Activated gamma-delta T cell treated with anti-CD3 and anti-CD28 coated beads, Interleukin-2, amount 50 U/mL, for 16 hours (primary cell): ENCODE measurements at places on chromosomes 1 and 21.

- no peak for DNase-seq
Observed at GRCh38 chr1:50700621-50701020, 259.4 kb downstream of the FAF1 start.

GRCh38 chr1:164659621-164660411 is 100.8 kb downstream of the PBX1 start:
- DNase-seq = no peak

- DNase-seq = no peak
Observed at GRCh38 chr1:224722838-224723237, 106.7 kb downstream of the CNIH3 start.

DNA sequence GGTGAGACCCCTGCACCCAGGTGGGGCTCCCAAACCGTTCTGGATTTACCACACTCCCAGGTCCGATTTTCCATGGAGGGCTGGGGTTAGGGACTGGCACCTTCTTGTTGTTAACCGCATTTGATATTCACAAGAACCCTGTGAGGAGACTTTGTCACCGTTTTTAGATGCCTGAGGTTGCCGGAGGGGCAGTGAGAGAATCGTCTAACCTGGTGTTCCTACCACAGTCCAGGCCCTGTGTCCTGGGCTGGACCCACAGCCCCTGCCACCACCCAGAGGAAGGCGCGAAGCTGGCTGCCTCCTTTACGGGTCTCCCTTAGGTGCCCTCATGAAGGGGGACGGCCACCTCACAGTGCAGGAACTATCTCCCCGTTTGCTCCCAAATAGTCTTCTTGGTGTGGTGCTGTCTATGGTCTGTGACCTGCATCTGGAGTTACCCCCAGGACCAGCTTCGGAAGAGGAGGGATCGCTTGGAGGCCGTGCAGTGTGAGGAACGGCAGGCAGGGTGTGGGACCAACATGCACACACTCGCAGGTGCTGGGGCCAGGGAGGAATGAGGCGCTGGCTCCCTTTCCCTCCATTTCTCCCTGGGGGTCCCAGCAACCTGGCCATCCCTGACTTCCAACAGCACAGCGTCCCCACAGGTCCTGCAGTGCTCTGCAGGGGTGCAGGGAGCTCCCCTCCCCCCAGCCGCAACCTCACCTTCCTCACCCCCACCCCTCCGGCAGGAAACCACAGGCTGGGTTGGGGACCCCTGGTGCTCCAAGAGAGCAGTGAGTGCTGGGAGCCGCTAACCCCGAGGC is 7.0 kb downstream of the SIM2 start:
- DNase-seq = no peak

DNA sequence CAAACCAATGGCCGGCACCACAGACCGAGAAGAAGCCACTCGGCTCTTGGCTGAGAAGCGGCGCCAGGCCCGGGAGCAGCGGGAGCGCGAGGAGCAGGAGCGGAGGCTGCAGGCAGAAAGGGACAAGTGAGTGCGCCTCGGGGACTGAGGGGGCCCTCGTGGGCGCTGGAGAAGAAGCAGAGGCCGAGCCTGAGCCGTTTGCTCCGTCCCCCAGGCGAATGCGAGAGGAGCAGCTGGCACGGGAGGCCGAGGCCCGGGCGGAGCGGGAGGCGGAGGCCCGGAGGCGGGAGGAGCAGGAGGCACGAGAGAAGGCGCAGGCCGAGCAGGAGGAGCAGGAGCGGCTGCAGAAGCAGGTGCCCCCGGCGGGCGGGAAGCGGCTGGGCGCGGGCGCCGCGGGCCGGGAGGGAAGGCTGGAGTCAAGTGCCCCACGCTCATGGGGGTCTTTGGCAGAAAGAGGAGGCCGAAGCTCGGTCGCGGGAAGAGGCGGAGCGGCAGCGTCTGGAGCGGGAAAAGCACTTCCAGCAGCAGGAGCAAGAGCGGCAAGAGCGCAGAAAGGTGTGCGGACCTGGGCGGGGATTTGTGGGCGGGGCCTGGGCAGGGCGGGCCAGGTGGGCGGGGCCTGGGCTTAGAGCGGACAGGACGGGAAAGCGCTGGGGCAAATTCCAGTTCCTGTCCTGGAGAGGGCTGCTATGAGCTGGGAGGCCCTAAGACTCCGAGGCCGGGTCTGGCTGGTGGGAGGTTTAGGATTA is 22.7 kb downstream of the MAP7D1 start:
- no peak for DNase-seq

GRCh38 chr1:43565600-43566360 is 35.1 kb downstream of the PTPRF start:
- DNase-seq = no peak

GRCh38 chr1:181175356-181175910 is 86.9 kb downstream of the IER5 start:
- no peak for DNase-seq

DNA sequence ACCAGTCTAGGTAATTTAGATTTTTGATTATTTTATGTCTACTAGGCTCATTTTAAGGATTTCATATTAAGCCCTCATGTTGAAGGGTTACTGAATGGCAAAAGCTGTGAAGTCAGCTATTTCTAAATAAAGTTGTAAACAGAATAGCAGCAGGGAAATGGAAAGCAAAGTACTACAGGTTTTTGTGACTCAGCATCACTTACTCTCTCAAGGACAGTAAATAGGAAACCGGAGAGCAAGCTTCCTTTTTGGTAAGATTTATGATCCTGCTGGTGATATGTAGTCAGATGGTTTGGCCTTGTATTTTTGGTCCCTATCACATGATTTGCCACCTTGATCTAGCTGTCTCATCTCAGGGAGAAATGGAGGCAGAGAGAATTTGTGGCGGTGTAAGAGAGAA is 226.0 kb downstream of the RPS6KC1 start:
- no peak for DNase-seq

GRCh38 chr1:23814016-23814415 is 11.2 kb downstream of the HMGCL start:
- no peak for DNase-seq

GRCh38 chr1:173360487-173361063 is 116.6 kb upstream of the PRDX6 start:
- no peak for DNase-seq

- DNase-seq = no peak
Observed at GRCh38 chr1:118252624-118253023, 67.6 kb upstream of the SPAG17 start.

- DNase-seq = no peak
Observed at GRCh38 chr1:246450611-246451251, 56.3 kb downstream of the SMYD3 start.

- no peak for DNase-seq
Observed at GRCh38 chr1:148307583-148308185, 155.6 kb upstream of the NBPF11 start.

DNA sequence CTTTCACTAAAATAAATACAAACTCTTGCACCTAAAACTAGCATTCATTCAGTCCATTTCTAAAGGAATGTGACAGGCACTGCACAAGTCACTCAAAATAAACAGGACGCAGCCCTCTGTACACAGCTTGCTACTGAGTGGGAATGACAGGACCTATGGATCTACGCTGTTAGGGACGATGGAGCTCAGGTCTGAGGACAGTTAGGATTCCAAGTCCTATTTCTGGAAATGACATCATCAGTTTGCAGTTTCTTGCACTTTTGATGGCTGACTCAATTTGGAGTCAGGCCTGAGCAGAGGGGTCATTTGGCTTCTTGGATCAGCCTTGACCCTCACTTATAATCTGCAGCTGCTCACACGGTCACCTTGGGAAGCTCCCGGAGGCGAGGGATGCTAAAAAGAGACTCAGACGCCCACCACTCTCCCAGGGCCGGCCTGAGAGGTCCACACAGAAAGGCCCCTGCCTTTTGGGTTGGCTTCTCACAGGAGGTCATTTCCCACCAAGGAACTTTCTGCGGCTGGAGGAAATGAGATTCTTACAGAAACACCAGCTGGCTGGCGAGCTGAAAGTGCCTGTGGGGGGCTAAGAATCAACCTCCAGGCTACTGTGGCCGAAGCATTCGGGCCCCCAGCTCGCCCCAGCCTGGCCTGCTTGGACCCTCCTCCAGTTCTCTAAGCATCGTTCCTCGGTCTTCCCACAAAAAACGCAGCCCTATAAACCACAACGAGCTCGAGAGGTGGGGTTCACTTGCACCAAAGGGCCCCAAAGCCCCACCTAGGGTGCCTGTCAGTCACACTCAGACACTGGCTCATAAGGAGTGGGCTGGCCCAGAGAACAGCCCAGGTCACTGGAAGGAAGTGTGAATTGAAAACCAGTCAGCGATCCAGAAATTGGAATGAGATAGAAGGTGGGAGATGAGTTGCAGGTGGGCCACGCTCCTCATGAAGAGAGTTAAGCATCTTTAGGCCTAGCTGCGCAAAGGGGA is 8.9 kb upstream of the PDE9A start:
- DNase-seq = no peak

DNA sequence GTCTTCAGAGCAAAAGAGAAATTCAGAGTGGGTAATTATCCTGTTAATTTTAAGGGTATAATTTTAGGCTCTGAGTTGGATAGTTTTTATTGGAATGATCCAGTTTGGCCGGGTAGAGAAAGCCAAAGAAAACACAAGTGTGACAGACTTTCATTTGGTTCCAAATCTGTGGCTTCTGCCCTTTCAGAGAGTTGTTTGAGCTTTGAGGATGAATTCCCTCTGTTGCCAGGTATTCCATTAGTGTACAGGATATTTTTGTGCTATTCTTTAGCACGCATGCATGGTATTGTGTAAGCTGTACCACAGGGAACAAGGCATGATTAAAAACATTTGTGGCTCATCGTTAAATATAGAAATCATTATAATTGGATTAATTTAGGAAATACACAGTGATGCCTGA is 384.4 kb downstream of the ADGRL2 start:
- DNase-seq = no peak

DNA sequence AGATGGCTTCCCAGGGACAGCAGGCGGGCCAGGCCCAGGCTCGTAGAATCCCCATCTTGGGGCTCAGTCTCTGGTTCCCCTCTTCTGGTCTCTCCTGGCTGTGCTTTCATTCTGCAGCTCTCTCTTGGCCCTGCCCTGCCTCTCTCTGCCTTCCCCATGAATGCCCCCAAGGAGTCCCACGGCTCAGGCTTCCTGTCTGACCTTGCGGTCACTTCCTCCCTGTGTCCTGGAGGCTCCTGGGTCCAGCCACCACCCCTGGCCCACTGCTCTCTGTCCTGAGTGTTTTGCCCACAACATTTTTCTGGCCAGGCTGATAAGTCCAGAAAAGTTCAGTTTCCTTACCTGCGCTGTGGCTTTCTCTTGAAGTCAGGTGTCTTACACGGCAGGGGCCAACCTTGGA is 29.1 kb downstream of the PIGP start:
- DNase-seq = no peak

DNA sequence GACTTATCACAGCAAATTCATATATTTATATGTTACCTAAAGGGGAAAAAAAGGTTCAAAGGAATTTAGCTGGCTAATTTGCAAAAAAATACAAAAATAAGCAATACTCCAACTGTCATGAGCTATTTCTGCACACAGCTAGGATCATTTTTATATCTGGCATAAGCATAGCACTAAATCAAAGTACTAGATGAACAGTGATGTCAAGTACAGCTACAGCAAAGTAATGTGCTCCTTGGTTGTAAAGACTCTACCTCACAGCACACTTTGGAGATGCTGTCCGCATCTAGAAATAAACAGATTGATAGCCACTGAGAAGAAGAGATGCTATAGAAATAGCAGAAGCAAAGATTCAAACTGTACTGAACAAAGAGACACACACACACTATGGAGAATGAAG is 125.4 kb downstream of the TGFBR3 start:
- DNase-seq = no peak

GRCh38 chr21:19507682-19508260 is 1104.2 kb upstream of the TMPRSS15 start:
- DNase-seq = no peak

GRCh38 chr1:14660801-14661200 is 62.3 kb downstream of the KAZN start:
- DNase-seq = no peak

GRCh38 chr1:73463873-73464272 is 734.1 kb downstream of the LRRIQ3 start:
- no peak for DNase-seq

- DNase-seq = no peak
Observed at GRCh38 chr1:224637936-224638335, 21.8 kb downstream of the CNIH3 start.

- DNase-seq = no peak
Observed at GRCh38 chr1:69707103-69707502, 139.4 kb downstream of the LRRC7 start.

GRCh38 chr1:203273869-203274602 is 31.3 kb upstream of the BTG2 start:
- DNase-seq = no peak

- DNase-seq = no peak
Observed at GRCh38 chr1:25725482-25725881, 74.5 kb upstream of the SELENON start.

DNA sequence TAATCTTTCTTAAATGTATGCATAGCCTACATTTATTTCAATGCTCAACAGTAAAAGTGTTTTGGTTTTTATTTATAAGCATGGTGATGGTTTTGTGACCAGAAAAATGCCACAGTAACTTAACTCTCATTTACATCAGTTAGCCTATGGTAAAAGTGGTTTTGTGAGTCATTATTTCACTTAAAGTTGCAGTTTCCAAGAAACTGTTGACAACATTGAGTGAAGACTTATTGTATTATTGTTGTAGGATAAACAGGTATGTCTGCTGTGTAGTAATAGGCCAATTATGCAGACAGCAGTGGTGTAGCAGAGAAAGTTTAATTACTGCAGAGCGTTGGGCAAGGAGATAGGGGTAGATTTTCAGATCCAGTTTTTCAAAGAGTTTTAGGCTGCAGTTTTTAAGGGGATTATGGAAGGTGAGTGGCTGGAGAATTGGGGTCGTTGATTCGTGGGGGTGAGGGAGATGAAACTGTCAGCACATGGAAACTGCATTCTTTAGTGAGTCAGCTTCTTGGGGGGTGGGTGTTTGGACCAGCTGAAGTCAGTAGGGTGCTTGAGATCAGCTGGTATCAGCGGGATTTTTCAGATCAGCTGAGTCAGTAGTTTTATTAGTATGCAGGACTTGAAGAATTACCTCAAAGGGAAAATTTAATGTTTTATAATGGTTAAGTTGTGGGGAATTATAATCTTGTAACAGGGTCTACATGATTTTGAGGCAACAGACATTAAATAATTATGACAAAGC is 168.7 kb upstream of the FMN2 start:
- DNase-seq = no peak

- DNase-seq = no peak
Observed at GRCh38 chr1:240122639-240123613, 31.2 kb downstream of the FMN2 start.

- DNase-seq = no peak
Observed at GRCh38 chr1:47674189-47674588, 236.3 kb downstream of the FOXD2 start.

DNA sequence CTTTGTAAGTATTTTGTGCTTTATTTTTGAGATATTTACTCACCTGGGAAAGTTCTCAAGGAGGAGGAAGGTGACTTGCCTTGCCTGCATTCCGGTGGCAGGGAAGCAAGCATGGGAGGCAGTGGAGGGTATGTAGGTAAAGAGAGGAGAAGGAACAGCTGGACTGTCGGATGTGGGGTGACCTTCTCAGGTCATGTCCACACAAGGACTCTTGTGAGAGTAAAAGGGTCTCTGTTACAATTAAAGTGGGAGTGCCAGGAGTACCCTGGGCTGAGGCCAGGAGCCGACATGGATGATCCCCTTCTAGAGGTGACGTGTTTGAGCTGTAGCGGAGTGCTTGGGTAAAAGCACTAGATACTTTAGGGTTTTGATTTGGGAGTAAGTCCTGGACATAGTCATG is 25.0 kb downstream of the UBE4B start:
- DNase-seq = no peak

- no peak for DNase-seq
Observed at GRCh38 chr1:42801832-42802473, 15.0 kb upstream of the ERMAP start.
